ENCODE measurements at places on chromosomes 3 and 15.
A peak's percentile ranks its signal among the peaks of the same experiment; 100 is the strongest.

GRCh38 chr3:123685780-123686179 lies 100.9 kb upstream of the HACD2 start:
- DNase-seq: no peak

- peak; percentile 59 for DNase-seq
Observed at GRCh38 chr3:66037330-66037985, 1.3 kb downstream of the MAGI1 start.

DNA sequence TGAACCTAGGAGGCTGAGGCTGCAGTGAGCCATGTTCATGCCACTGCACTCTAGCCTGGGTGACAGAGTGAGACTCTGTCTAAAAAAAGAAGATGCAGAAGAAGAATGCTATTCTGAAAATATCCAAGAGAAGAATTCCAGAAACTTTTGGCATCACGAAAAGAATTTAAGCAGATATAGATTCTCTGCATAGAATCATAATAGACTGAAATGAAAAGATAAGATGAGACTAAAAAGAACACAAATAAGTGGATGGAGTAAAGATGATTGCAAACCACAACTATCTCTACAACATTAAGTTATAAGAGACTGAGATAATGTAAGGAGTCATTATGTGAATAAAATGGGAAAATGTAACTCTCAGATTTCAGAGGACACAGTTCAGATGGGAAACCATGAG lies 140.7 kb upstream of the TMC3 start:
- no peak for DNase-seq

DNA sequence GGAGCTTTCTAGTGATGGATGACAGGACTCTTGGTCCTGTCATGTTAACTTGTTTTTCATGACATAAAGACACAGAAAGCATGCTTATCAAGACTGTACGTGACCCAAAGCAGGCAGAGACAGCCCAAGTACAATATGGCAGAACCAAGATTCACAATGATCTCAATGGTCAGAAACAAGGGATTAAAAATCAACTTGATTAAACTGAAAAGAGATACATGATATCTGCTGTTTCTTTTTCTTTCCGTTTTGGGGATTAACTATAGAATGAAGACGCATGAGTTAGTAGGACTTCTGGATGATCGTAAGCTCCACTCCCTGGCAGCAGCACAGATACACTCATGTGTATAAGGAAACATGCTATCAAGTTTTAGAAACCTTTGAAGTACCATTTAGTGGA lies 98.4 kb upstream of the MYZAP start:
- DNase-seq: no peak

DNA sequence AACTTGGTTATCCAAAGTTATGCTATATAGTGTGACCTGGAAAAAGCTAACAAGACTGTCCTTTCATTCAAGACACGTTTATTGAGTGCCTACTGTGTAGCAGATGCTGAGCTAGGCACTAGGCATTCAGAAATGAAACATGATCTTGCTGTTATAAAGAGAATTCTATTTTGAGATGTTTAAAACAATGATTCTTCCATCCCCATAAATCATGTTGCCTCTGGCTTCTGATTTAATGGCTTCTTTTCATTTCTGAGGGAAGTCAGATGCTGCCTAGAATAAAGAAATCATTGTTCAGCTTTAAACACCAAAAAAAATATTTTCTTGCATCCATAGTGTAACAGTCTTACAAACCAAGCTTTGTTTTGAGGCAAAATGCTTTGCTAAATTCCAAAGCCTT lies 620.9 kb upstream of the UBE2E2 start:
- no peak for DNase-seq

GRCh38 chr3:15206662-15207576 lies 873 bp downstream of the CAPN7 start:
- no peak for DNase-seq

DNA sequence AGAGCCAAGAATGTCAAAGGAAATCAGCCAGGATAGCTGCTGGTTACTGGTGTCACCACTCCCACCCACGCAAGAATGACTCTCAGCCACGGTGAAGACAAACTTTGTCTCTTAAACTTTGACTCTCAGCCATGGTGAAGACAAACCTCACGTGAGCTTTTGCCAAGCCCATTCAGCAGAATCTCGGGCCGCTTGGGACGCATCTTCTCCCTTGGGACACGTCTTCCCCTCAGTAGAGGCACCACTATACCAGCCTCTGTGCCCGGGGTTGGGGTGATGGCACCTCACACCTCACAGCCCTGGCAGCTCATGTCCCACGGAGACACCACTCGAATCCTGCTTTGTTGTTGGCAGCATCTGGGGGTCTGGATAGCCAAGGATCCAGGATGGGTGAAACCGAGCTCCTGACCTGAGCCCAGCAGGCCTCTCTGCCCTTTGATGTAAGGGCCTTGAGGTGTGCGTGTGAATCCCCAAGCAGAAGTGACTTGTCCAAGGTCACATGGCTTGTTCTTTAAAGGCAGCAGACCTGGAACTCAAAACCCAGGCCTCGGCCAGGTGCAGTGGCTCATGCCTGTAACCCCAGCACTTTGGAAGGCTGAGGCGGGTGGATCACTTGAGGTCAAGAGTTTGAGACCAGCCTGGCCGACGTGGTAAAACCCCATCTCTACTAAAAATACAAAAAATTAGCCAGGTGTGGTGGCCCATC lies 21.8 kb downstream of the RBPMS2 start:
- no peak for DNase-seq

GRCh38 chr3:184717399-184717983 lies 5.6 kb upstream of the MAGEF1 start:
- DNase-seq: no peak

- no peak for DNase-seq
Observed at GRCh38 chr15:31341071-31341470, 14.4 kb downstream of the KLF13 start.

DNA sequence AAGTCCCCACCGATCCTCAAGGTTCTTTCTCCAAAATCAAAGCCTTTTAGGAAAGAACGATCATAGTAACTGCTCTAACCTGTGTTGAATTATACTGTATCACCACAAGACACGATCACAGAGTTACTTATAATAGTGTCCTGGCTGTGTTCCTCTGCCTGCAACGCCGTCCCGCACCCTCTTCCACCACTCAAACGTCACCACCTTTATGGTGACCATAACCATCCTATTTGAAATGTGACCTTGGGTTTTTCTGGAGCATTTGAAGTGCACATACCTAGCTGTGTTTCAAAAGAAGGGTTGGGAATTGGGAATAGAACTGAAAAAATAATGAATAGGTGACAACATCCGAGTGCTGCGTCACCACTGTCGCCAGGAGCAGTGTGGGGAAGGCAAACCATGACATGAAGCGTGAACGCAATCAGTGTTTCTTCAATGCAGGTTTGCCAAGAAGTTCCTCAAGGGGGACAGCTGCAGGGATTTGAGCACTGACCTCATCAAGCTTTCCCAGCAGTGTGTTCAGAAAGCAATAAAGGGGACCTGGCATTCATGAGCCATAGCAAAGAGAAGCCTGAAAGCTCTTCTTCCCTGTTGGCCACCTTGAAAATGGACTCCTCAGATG lies 769 bp upstream of the SELENOS start:
- DNase-seq: no peak

- DNase-seq: no peak
Observed at GRCh38 chr3:185406121-185406620, 43.2 kb downstream of the MAP3K13 start.

DNA sequence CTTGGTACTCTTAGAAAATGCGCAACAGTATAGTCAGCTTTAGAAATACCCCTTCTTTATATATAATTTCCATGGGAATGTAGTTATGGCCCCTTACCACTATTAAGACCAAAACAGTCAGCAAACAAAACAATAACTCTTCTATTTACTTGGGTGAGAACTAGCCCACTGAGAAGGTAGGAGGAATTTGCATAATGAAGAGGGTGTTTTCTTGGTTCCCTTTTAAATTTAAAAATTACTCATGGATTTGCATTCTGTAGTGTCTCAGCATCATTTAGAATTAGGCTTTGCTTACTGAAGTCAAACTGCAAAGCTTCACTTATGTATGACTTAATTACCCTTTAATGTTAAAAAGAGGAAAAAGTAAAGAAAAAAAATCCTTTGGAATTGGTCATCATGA lies 350.8 kb downstream of the PTPRG start:
- DNase-seq: no peak

DNA sequence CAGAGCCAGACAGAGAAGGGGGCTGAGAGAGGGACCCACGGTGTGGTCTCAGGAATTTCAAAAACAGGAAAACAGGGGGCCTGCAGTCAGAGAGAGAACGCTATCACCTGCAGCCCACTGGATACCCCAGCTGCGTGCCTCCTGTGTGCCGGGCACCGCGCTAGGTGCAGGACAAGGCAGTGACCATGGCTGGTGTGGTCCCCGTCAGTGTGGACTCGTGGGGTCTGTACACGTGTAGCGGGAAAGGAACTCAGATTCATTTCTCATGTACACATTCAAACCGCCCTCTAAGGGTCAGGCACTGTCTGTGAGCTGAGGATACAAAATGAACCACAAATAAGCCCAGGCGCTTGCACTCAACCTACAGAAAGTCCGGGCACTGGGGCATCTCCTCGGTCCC lies 20.9 kb downstream of the SSUH2 start:
- DNase-seq: no peak

DNA sequence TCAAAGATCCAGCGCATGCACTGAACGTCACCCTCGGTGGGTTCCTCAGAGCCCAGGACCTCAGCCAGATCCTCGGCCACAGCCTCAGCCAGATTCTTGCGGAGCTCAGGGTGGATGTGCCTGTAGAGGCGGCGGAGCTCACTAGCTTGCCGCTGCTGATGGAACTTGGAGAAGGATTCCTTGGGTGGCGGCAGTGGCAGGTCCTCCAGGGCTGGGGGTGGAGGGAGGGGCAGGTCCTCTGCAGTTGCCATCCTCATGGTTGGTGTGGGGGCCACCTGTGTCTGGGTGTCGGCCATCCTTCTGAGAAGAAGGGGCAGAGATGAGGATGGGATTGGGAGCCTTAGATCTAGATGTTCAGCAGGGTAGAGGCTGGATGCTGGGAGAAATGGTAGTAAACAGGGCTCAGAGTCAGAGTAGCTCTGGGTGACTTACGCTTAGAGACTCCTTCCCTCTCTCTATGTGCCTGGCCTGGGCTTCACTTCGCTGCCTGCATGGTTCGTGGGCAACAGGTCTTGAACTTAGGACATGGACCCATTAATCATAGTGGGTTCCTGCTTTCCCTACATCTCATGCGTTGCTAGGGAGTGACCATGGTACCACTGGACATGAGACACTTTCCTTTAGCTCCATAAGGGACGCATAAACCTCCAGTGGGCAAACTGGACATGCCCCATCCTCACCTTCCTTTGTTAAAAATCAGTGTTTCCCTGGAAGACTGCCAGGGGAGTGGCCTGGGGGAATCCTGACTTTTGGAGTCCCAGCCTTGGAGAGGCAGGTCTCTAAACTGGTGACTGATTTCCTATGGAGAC lies 3.0 kb downstream of the XIRP1 start:
- no peak for DNase-seq

DNA sequence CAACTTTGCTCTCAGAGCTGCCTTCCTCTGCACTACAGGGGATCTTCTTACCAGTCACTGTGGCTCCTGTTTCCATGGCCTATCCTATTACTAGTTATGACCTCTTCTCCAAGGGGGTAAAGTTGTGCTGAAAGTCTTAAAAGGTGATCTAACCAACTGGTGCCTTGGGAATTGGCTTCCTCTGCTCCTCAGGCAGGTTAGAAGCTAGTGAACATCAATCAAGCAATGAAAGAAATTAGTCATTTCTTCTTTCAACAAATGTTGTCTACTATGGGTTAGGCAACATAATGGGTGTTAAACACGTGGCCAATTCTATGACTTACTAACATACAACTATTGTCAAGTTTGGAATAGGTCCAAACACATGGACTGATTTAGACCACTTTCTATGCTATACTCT lies 571.4 kb upstream of the NAALADL2 start:
- no peak for DNase-seq

GRCh38 chr3:59286791-59287531 lies 237.1 kb upstream of the CFAP20DC start:
- DNase-seq: peak; percentile 42

GRCh38 chr3:46660543-46661523 lies 32.6 kb downstream of the ALS2CL start:
- peak; percentile 25 for DNase-seq

GRCh38 chr3:138434276-138434874 lies at the start of gene ESYT3:
Gene ESYT3 (plus strand): TSS chr3:138434616. CDS start chr3:138434799, 183 bp downstream.
- DNase-seq: peak; percentile 83

GRCh38 chr3:15207836-15208504 lies 1.9 kb downstream of the CAPN7 start:
- no peak for DNase-seq

DNA sequence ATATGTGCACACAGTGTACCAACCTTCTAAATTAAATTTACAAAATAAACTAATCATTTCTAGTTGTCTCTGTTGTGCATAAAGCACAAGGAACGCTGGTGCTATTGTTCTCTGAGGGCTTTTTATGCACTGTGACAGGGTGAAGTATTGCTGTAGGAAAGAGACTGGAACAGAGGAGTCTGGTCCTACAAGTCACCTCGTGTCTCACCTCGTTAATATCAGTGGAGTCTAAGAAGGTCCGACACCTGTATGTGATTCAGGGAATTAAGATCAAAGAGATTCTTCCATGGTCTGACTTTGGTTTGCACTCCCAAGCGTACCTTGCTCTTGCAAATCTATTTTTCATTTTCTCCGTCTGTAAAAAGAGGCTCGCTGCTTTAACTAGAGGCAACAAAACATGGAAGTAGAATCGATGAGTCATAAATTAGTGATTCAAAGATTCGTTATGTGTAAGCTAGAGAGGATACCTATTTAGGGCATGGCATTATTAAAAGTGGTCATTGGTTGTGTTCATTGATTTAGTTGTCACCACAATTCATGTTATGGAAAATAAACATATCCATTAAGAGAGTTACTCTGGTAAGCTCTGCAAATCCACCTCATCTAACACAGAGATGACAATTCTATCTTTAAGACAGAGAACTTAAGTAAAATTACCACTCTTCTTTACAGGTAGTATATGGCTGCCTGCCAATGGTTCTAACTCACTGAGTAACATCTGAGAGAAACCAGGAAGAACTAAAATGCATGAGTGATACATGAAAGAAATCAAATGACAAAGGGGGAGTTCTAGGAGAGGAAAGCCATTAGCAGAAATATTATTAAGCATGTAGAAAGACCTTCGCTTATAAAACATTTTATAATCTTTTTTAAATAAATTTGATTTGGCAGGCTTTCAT lies 219.4 kb upstream of the GBE1 start:
- no peak for DNase-seq

DNA sequence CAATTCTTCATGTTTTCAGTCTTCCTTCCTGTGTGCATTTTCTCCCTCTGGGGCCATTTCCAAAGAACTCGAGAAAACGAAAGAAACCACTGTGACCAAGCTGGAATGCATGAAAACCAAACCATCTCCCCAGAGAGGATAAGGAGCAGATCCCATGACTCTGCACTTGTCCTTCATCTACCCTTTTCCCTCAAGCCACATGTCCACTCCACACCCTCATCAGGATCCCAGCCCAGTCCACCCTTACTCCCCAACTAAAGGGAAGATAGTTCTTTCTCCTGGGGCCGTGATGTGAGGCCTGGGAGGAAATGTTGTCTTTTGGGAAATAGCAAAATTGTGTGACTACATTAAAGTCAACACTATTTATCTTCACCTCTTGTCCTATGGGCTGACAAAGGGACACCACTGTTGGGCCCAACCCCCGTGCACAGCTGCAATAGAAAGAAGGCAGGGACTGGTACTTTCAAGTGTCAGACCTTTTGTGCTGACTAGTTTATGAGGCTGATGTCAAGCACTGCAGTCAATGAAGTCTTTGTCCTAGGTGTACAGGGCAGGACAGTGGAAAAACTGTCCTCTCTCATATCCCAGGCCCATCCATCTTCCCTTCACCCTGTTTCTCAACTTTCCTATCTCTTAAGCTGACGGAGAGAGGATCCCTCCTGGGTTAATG lies 487.1 kb upstream of the NR2F2 start:
- no peak for DNase-seq

Measured in left cardiac atrium (tissue), 4 donors.